ENCODE measurements at places on chromosomes 11 and 22.
A peak's percentile ranks its signal among the peaks of the same experiment; 100 is the strongest.

GRCh38 chr11:58466293-58466692, 24.3 kb upstream of the OR5B12 start:
- no peak for DNase-seq

- no peak for DNase-seq
These were observed 98.4 kb downstream of the TP53I11 start for GRCh38 chr11:44852159-44852747.

DNA sequence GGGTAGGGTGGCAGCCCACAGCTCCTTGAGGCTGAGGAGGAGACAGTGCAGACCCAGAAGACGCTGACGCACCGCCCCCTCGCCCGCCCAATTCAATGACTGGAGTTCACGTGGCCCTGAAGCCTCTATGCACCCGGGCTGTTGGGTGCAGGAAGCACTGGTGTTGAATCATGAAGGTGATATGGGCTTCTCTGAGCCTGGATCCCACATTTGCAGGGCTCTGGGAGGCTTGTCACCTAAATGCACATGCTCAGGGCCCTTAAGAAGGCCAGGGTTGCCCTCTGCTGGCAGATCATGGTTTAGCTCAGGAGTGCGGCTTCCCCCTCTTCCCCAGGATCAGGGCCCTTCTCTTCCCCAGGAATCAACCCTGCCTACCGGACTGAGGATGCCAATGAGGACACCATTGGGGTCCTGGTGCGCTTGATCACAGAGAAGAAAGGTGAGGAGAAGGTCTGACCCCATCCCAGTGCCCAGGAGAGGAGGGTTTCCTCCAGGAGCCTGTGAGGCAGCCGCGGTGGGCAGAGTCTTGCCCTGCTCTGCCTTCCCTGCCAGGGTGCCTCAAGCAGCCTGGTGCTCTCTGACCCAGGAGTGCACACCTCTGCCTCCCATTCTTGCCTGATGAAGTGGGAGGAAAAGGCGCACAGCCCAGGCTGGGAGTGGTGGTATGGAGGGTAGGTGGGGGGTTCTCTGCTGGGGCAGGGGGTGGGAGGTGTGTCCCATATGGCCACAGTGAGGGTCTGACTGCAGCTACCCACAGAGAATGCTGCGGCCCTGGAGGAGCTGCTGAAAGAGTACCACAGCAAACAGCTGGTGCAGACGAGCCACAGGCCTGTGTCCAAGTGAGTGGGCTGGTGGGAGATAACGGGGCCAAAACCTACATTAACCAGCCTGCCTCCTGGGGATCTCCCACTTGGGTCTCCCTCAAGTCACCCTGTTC, 17.5 kb downstream of the RELT start:
- peak; percentile 56 for DNase-seq

DNA sequence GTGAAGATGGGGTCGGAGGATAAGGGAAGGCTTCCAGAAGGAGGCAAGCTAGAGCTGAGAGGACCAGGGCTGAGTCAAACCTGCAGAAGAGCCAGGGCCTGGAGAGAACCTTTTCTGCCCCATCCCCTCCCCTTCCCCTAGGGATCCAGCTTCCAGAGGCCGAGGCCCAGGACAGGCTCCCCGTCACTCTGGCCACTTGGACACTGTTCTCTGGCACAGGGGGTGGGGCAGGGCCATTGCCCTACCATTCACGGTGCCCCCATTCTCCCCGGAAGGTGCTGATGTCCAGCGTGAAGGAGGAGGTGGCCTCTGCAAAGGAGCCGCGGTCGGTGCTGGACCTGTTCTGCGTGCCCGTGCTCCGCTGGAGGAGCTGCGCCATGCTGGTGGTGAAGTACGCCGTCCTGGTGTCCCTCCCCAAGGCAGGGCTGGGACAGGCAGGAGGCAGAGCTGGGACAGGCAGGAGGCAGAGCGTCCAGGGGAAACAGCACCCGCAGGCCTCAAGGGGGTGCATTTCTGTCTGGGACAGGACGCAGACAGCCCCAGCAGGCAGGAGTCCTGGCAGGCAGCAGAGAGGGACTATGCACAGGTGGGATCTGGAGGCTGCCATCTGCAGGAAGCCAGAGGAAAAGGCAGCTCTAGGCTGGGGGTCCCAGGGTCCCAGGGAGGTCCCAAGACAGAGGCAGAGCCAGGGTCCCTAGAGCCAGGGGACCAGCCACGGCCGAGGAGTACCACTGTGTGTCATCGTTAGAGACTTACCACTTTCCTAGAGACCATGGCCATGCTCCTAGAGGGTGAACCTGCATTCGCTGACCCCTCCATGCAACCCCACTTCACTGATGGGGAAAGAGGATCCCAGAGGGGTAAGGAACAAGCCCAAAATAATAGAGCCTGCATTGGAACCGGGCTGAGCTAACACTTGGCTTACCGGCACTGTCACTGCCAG, 25.8 kb upstream of the SLC22A12 start:
- DNase-seq: no peak

DNA sequence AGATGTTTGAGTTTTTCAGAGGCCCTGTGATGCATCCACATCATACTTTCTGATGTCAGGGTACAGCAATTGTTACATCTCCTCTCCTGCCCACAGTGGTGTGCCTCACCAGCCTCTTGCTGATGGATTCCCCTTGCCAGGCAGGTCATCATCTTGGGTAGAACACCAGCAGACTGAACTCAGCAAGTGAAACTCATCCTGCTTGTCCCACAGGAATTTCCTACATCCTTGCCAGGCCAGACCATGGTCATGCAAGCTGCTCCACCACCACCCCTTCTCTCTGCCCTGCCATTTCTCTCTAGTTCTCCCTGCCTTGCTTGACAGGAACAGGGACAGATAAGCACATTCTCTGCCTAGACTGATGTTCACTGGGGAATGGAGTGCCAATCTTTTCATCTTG, 85.9 kb downstream of the PAX6 start:
- DNase-seq: no peak

DNA sequence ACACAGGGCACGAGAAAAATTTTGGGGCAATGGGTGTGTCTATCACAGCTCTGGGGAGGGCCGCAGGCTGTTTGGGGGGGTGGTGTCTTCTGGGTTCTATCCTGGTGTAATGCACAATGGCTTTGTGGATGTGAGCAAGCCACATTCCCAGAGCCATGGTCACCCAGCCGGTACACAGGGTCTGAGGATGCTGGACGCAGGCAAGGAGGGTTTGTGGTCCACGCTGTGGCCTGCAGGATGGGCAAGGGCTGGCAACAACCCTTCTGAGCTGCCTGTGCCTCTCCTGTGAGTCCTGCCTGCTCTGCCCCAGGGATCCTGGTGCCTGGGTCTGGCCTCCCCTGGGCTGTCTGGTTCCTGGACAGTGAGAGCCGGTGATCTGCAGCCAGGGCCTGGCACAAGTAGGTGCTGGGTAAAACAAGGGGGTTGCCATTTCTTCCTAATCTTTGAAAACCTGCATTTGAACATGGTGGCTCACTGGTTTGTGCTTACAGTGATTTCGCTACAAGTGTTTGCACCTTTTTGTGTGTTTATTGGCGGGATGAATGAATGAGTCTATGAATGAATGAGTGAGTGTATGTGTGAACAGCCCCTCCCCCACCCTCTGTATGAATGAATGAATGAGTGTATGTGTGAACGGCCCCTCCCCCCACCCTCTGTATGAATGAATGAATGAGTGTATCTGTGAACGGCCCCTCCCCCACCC, 4.4 kb upstream of the MRPL23 start:
- DNase-seq: no peak

All from Caki2 (cell line).